ENCODE measurements at places on chromosomes 1 and 21.

DNA sequence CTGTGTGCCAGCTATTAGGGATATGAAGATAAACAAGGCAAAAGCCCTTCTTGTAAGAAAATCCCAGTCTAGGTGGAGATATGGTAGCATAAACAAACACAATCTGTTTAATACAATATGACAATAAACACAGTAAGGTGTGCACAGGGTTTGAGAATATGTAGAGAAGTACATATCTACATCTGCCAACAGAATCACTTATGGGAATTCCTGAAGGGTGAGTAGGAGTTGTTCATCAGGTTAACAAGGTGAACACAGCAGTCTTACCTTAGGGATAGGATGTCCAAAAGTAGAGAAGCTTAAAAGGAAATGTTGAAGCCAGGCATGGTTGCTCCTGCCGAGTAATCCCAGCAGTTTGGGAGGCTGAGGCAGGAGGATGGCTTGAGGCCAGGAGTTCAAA, 57.7 kb upstream of the LRRC7 start:
- DNase-seq = no peak

DNA sequence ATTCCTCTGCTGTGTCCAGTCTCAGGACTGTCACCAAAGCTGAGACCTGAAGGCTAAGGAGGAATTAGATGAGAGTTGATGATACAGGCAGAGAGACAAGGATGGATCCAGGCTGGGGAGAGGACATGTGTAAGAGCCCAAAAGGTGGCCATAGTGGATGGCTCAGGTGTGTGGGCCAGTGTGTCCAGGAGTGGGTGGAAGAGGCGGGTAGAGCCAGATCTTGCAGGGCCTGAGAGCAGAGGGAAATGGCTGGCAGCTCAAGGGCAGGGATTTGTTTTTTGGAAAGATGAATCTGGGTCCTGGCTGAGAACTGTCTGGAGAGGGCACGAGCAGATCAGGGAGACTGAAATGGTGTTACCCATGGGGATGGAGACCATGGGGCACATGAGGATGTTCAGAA, 38.1 kb downstream of the AZIN2 start:
- DNase-seq = no peak

DNA sequence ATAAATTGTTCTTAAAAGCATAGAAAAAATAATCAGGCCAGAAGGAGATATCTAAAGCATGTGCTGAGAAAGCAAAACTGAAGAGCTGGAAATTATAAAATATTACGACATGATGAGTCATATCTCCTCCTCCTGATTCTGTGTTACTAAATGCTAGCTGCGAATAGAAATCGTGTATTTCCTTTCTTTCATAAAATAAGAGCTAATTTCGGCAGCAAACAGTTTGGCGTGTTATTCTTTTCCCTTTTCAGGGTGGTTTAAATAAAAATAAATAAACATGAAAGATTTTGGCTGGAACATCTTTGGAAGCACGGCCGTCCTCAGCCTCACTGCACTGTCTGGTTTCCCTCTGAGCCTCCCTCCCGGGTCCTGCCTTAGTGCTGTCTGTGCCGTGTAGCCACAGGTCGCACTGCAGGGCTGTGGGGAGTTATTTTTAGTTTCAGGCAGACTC, 56.0 kb downstream of the ADARB1 start:
- DNase-seq = no peak

GRCh38 chr1:29849038-29849750, 612.9 kb downstream of the PTPRU start:
- no peak for DNase-seq

- DNase-seq = no peak
Observed at GRCh38 chr1:38175121-38175520, 128.5 kb upstream of the POU3F1 start.

DNA sequence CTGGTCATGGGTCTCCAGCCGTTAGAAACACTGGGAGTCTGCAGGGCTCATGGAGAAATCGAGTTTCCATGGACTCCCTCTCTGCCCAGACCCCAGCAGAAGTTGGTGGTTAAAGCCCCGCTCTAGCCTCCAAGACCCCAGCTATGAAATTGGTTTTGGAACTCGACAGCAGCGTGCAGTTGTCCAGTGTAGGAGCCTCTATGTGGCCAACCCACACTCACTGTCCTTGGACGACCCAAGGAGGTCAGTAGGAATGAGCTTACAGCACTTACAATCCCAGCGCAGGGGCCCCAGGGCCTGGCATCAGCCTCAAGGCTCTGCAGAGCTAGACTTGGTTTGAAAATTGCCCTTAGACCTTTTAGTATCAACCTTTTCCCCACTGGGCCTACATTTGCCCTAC, 3.2 kb upstream of the PRDM16 start:
- no peak for DNase-seq

DNA sequence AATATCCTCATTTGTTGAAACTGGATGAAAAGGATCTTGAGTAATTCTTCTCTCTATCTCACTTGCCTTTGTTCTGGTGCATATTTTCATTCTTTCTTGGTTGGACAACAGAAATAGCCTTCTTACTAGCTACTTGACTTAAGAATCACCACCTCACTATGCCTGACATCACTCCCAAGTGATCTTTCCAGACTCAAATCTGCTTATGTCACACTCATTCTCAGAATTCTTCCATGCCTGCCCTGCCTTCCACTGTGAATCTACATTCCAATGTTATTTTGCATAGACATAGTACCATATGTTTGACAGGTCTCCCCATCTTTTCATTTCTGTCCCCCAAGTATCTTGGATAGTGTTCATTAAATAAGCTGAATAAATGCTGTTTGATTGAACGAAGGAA, 78.5 kb upstream of the DPYD start:
- DNase-seq = no peak

DNA sequence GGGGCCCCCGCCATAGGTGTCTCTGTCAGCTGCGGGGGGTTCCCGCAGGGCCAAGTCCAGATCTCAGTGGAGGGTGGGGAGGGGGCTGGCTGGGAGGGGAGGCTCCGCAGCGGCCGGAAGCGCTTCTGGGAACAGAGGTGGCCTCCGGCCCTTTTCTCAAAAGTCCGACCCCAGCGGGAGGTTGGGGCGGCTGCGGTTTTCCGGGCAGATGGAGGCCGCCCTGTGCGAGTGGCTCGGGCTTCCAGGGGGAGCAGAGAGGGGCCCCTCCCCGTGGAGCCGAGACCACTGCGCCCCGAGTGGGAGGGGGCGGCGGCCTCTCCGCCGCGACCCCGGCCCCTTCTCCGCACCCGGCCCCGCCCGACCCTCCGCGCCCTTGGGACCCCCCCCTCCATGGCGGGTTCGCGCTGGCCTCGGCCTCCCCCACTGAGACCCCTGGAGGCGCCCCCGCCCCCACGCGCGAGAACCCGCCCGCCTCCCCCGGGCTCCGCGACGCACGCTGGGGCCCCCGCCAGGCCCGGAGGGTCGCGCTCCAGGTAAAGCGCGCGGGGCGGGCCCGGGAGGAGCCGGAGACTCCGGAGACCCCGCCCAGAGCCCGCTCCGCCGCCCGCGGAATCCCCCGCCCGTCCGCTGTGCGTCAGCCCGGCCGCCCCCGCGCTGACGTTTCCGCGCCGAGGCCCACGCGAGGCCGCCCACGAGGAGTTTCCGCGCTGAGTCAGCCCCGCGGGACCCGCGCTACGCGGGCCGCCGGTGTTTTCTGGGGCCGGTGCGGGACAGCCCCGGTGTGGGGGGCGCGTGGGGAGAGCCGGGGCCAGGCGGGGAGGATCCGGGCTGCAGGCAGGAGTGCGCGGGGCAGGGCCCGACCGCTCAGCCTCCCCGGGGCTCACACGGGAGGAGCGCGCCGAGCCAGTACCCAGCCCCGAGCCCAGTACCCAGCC, 5.2 kb downstream of the TNFRSF18 start:
- DNase-seq = peak; percentile 60

GRCh38 chr1:107546576-107546975, 405.7 kb downstream of the NTNG1 start:
- DNase-seq = no peak

GRCh38 chr1:81458186-81458585, 342.5 kb upstream of the ADGRL2 start:
- DNase-seq = no peak

GRCh38 chr1:57295326-57295725, 128.5 kb downstream of the DAB1 start:
- no peak for DNase-seq

DNA sequence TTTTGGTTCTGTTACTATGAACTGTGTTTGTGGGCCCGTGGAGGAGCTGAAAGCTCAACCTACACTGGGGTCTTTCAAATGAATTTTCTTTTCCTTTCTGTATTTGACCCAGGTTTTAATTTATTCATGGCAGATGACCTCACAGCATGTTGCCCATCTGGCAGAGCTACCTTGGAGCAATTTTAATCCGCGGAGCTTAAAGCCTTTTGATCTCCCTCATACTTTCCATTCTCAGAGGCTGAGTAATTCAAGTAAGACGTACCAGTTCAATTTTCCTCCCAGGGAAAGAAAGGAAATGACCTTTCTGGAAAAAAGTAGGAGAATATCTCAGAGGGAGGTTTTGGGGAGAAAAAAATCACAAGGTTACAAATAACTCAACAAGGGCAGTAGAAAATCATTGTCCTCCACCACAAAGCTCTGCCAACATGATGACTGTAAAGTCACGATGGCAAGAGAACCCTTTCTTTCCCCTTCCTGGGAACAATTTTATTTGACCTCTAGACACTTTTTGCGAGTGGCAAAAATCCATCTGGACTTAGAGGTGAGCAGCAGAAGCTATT, 21.6 kb upstream of the PCP4 start:
- DNase-seq = no peak

- no peak for DNase-seq
Observed at GRCh38 chr1:151540982-151541377, 871 bp downstream of the TUFT1 start.

- no peak for DNase-seq
Observed at GRCh38 chr1:115697619-115698018, 55.8 kb downstream of the VANGL1 start.

DNA sequence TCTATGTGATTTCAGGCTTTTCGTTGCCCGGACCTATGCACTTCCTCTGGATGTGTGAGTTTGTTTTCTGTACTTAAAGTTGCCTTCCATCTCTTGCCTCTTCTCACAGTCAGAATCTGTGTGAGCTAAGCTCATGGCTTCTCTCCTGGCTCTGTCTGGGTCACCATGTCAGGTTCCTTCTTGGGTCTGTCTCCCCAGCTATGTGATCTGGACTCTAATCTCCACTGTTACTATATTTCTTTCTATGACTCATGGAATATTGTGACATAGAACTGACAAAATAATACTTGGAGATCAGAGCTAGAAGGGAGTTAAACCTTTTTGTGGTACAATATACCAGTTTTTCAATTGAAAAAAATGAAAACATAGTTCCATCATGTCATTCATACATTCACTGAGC, 172.7 kb upstream of the FGGY start:
- DNase-seq = no peak

DNA sequence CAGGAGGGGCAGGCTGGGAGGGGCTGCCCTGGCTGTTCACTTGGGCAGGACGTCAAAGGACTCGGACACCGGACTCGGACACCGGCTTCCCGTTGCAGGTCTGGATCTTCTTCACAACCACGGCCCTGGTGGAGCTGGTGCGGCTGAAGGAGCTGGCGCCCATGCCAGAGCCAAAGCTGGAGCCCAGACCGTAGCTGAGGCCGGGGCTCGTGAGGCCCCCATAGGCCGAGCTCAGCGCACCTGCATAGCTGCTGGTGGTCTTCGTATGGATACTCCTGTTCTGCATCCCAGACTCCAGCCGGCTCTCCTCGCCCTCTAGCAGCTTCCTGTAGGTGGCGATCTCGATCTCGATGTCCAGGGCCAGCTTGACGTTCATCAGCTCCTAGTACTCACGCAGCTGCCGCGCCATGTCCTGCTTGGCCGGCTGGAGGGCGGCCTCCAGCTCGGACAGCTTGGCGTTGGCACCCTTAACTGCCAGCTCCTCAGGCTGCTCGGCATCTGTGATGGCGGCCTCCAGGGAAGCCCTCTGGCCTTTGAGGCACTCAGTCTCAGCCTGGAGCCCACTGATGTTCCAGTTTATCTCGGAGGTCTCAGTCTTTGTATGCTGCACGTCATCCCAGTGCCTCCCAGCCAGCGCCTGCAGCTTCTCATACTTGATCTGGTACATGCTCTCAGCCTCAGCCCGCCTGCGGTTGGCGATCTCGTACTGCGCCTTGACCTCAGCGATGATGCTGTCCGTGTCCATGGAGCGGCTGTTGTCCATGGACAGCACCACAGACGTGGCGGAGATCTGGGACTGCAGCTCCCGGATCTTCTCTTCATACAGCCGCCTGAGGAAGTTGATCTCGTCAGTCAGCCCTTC, 15.1 kb upstream of the KLF17 start:
- no peak for DNase-seq

GRCh38 chr1:239909898-239910297, 181.8 kb upstream of the FMN2 start:
- no peak for DNase-seq

DNA sequence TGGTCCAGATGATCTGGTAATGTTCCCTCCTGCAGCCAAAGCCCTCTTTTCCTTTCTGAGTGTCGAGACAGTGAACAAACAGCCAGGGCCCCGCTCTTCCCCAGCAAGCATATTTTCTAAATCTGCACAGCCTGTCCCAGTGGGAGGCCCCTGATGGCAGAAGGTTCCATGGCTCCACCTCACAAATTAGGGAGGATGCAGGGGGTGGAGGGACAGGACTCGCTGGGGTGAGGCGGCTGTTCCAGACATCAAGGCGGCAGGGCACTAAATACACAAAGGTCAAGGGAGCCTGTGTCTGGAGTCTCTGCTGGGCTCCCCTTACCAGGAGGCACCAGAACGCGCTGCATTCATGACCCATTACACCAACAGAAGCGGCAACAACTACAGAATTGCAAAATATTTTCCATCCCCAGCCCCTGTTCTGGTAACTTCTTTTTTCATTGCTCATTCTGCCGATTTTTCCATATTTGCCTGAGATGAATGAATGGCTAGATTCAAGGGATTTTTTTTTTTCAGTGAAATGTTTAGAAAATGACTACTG, 27.0 kb upstream of the PRELP start:
- no peak for DNase-seq

GRCh38 chr1:51299981-51300670, 30.2 kb downstream of the TTC39A start:
- no peak for DNase-seq

DNA sequence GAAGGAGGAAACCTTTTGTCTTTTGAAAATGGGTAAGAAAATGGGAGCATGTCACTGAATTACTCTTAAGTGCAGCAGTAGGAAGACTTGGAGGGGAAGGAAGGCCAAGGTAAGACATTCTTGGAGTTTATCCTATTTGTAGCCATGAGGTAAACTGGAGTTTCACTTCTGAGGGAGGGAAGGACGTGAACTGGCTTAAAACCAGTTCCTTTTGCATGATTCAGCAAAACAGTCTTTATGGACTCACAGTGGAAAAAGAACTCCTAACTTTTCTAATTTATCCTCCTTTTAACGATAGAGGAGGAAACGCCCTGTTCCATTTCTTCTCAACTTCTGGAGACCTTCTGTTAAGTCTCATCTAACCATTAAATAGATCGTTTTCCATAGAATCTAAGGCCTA, 2.5 kb downstream of the PRDX6 start:
- no peak for DNase-seq
